ENCODE measurements at places on chromosomes 1 and 21.

DNA sequence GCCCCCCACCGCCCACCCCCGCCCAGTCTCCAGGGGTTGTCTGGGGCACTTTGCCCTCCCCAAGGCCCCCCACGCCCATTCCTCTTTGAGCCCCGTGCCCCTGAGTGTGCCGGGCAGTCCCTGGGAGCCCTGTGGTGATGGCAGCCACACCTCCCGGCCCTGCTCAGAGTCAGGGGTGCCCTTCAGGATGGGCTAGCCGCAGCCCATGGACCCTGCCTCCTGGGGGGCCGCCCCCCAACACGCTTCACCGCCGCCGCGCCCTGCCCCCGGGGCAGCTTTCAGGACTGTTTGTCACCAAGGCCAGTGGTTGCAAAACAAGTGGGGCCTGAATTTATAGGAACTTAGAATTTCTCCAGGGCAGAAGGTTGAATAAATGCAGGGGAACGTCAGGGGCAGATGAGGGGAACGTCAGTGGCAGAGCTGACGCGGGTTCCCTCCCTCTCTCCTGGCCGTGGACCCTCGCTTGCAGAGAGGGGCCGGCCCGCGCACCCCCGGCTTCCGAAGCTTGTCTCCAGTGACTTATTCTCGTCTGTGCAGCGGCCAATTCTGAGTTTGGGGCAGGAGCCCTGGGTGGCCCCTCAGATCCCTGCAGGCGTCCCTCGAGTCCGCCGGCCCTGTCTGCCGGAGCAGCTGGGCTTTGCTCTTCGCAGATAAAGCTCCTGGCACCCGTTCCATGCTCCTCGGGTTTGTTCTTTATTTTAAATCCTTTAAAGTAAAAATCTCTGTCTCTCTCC is 41.2 kb upstream of the ADARB1 start:
- no peak for DNase-seq

DNA sequence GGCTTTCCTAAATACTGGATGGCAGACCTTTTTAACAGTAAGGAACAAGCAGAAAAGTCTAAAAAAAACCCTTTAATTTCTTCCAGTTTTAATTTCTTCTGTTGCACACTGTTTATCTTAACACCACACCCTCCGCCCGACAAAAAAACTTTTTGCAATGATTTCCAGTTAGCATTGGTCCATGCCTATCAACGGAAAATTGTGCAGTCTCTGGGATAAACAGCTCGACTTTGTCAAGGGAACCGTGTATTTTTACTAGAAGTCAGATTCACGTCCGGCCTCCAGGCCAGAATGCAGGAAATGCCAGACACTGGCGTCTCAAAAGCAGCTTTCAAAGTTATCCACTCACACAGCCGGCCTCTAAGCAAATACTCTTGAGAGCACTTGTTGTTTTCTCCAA is 378 bp upstream of the NUP210L start:
- DNase-seq = no peak

- DNase-seq = no peak
These were observed 739 bp upstream of the NUP133 start for GRCh38 chr1:229508823-229509337.

GRCh38 chr1:176694713-176695112 is 231.7 kb downstream of the PAPPA2 start:
- no peak for DNase-seq

DNA sequence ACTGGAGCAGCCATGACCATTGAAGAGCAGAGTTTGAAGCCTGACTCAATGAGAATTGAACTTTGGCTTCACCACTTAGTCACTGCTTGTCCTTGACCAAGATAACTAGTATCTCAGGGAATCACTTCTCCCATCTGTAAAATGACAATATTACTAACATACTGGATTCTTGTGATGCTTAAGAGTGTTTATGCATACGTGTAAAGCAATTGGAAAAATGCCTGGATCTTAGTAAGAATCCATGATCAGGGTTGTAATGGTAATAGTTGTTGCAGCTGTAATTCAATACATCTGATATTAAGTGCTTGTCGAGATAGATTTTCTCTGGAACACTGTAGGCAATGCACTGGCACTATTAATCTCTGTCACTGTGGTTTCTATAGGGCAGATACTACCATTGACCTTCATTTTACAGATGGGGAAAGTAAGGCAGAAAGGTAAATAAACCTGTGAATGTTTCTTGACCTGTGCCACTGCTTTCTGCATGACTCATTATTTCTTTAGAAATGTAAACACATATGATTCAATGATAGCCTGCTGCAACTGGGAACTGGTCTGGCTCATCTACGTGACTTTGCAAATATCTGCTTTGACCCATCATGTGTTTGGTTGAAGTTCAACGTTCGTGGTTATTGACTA is 662.5 kb downstream of the PLA2G4A start:
- DNase-seq = no peak

GRCh38 chr21:20443558-20444155 is 554.6 kb upstream of the NCAM2 start:
- DNase-seq = no peak

DNA sequence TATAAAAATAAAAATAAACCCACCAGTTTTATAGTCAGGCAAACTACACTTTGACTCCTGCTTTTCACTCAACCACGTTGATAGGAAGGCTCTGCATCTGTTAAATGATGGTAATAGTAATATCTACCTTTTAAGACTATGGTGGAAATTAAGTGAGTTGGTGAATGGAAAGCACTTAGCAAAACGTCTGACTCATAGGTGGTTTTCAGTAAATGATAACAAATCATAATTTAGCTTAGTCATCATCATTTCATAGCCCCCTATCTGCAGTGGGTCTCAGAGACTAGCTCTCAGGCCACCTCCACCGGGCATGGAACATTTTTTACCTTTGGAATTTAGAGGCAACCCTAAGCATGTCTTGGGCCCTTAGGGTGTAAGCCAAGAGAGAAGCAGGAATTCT is 160.0 kb downstream of the PDE4B start:
- DNase-seq = no peak

- no peak for DNase-seq
These were observed 219.7 kb upstream of the PLD5 start for GRCh38 chr1:242743983-242744780.

GRCh38 chr1:115262886-115263285 is 75.2 kb downstream of the NGF start:
- no peak for DNase-seq

DNA sequence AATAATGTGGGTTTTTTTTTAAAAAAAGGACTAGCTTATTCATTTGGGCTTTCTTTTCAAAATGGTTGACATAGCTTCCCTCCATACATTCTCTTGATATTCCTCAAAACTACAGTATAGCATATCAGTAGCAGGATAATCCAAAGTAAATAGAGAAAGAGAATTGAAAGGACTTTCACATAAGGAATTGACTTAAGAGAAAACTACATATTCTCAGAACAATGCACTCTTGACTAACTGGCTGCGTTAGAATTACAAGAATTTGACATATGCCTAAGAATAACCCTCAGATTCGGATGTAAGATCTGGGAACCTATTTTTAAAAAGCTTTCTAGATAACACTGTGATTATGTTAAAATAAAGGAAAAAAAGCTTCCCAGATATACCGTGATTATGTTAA is 3.1 kb downstream of the PRKAB2 start:
- no peak for DNase-seq

GRCh38 chr1:200962631-200963030 is 60.9 kb downstream of the KIF21B start:
- no peak for DNase-seq

Measured in cortex of kidney (tissue), 1 donor.